ENCODE measurements at places on chromosomes 1 and 21.

- no peak for DNase-seq
These were observed 123.6 kb downstream of the DSCAM start for GRCh38 chr21:40723317-40723716.

- no peak for DNase-seq
These were observed 26.3 kb downstream of the USP24 start for GRCh38 chr1:55188909-55189308.

DNA sequence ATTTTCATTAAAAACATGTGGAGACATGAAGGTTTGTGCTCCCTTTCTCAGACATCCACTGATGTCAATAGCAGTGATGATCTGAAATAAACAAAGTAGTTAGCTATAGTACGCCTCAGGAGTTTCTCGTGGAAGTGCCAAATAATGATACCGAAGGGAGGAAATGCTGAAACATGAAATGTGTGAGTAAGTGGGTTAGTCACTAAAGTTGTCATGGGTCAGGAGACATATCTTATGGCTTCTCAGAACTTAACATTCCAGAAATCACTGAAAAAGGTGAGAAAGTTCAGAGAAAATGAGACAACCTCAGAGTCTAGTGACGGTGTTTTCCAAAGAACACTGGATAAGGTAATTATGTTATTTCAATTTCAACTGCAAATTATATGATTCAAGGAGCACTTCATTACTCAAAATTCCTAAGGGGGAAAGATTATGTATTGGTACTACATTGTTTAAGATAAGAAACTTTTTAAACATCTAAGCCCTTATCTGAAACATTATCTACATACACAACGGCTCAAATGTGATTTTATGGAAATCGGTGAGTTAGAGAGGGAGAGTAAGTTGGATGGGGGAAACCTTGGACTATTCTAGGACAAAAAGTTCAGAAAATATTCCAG is 20.6 kb downstream of the NIBAN1 start:
- DNase-seq, result no peak

- DNase-seq, result no peak
These were observed 92.5 kb downstream of the LACTBL1 start for GRCh38 chr1:22880174-22880601.

GRCh38 chr1:186155594-186155993 is 219.5 kb downstream of the TPR start:
- DNase-seq, result no peak

GRCh38 chr21:24183077-24183476 is 1424.2 kb downstream of the MRPL39 start:
- no peak for DNase-seq
